GM19239 (cell line): ENCODE measurements at places on chromosomes 11 and 22.

GRCh38 chr22:49201046-49201970 is 626.4 kb downstream of the BRD1 start:
- no peak for DNase-seq

DNA sequence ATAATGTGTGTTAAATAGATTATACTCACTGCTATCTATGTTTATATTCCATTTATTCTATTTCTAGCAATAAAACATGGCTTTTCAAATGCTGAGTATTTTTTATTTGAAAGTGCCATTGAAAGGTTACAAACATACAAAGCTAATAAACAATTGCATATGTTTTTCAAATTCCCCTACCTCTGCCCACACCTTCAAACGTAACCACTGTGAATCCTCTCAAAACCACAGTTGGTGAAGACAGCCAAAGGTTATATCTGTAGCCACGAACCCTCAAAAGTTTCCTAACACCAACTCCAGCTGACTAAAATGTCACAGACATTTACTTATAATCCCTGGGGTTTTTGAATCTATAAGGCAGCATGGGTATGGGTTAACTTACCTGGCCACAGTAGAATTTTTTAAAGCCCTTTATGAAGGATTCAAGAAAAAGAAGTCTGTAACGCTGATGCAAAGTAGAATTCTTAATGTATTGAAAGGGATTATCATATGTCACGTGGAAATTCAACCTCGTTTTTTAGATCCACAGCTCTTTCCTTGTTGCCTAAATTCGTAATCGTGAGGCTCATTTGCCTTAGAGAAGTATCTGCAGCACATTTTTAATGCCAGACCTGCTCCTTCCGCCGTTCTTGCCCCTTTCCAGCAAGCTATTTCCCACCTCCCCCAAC is 122.5 kb upstream of the ZC3H12C start:
- no peak for DNase-seq

DNA sequence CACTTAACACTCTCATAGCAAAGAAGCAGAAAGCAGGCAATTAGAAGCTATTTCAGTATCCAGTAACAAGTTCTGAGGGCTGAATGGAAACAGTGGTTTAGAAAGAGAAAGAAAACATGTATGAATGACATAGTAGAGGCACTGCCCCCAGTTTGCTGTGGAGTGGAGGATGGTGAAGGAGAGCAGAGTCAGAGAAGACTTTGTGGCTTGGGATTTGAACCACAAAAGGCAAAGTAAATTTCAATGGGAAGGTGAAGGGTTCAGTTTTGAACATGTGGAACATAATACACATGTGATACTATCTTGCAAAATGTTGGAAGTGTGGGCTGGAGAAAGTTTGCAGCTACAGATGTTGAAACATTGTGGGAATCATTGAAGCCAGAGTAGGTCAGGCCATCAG is 81.4 kb downstream of the SNX19 start:
- DNase-seq = no peak

GRCh38 chr11:11408436-11409221 is 55.6 kb upstream of the CSNK2A3 start:
- DNase-seq = no peak

DNA sequence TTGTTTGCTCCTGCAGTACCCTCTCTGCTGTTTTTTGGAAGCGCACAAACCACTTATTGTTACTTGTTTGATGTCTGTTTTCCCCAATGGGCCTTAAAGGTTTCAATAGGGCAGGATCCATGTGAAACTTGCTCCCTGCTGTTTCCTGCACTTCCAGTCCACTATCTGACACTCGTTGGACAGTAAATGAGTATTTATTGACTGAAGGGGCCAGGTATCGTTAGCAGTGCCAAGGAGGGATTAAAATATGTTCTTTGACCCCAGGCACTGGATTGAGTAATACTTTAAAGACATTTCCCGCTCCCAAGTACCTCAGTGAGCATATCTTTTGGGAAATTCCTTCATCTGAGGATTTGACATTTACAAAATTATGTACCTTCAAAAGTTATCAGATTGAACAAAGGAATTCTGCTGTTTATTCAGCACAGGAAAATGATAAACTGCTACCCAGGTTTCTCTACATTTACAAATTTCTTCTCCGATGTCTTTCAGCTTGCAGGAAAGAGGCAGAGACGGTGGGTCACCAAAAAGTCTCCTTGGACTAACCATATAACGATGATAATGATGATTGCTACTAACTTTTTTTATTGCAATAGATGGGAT is 23.3 kb upstream of the OR9Q2 start:
- no peak for DNase-seq

- no peak for DNase-seq
Measured at GRCh38 chr22:23163665-23164064, 16.6 kb upstream of the BCR start.
